G401 (cell line): ENCODE measurements at places on chromosomes 3 and 15.
A peak's percentile ranks its signal among the peaks of the same experiment; 100 is the strongest.

DNA sequence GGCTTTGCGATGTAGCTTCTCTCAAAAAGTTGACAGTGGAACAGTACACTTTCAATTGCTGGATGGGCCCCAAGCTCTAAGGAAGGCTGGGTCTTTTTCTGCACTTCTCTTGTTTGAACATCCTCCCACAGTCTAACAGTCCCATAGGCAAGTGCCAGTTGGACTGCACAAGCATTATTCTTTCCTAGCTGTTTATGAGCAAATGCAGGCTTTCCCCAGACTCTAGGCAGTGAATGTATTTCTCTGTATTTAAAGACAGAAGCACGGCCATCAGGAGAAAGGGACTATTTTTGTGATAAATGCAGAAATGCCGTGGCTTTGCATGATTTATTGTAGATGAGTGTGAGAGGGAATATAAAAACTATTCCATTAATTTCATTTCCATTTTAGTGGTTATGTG, 539.3 kb upstream of the LMCD1 start:
- DNase-seq = peak; percentile 5

- DNase-seq = no peak
Observed at GRCh38 chr3:111143-112069, 85.2 kb upstream of the CHL1 start.

GRCh38 chr3:23099021-23099420, 104.1 kb upstream of the UBE2E2 start:
- no peak for DNase-seq

- peak; percentile 44 for DNase-seq
Observed at GRCh38 chr3:188578576-188579363, 424.8 kb downstream of the LPP start.

DNA sequence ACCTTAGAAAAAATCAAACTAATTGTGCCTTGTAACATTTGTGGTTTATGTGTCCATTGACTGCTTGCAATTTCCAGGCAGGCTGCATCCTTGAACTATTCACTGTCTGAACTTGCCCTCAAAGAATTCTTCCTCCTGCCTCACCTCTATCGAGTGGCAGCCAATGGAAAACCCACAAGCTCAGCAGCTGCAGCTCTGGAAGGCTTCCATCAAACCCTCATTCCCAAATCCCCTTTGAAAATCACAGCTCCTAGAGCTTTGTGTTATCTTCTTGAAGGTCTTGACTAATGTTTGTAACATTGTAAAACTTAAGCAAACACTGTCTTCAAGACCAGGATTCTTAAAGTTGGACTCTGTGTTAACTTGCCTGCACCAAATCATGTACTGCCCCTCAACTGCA, 81.1 kb downstream of the FILIP1L start:
- no peak for DNase-seq

- no peak for DNase-seq
Observed at GRCh38 chr15:25342629-25343028, 96.2 kb downstream of the UBE3A start.

DNA sequence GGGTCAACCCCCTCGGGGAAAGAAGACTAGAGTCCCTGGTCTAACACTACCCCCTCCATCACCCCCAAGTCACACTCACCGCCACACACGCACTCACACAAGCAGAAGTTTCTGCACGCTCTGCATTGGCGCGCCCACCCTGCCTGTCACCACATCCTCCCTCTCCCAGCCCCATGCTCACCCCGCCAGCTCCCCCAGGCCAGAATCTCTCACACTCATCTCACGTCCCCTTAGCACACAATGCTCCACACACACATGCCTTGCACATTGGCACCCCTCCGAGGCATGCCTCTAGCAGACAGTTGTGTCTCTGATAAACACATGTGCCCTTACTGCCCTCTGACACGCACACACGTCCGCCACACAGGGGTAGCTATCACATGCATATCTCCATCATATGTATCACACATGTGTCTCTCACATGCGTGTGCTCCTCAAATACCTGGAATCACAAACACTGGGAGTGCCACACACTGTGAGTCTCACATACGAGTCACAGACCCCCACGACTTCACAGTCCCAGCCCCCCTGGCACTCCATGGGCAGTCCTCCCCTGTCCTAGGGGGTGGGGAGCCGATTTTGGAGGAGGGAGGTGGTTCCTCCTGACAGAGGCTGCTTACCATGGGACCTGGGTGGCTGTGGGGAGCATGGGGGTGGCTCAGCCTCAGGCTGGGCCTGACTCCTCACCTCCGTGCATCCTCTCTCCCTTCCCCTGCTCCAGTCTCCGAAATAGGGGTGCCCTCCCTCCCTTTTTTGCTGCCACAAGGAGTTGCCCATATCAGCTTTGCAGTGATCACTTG, 898 bp downstream of the FBLN2 start:
- no peak for DNase-seq

DNA sequence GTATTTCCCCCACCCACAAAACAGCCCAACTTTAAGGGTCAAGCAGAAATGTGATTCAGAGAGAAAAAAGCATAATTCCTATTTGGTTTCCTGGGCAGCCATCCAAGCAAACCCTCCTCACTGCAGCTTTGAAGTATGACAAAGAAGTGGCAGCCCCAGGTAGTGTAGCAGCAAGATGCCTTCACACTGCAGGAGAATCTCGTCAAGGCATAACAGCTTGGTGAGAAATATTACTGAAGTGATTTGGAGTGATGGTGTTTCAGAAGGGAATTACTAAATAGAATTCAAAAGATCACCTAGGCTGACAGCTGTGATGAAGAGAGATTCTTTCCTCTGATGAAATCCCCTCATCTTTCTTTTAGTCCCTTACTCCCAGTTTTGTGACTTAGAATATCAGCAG, 173.9 kb downstream of the PYDC2 start:
- DNase-seq = no peak

GRCh38 chr3:190701096-190701532, 161.4 kb downstream of the GMNC start:
- peak; percentile 6 for DNase-seq

DNA sequence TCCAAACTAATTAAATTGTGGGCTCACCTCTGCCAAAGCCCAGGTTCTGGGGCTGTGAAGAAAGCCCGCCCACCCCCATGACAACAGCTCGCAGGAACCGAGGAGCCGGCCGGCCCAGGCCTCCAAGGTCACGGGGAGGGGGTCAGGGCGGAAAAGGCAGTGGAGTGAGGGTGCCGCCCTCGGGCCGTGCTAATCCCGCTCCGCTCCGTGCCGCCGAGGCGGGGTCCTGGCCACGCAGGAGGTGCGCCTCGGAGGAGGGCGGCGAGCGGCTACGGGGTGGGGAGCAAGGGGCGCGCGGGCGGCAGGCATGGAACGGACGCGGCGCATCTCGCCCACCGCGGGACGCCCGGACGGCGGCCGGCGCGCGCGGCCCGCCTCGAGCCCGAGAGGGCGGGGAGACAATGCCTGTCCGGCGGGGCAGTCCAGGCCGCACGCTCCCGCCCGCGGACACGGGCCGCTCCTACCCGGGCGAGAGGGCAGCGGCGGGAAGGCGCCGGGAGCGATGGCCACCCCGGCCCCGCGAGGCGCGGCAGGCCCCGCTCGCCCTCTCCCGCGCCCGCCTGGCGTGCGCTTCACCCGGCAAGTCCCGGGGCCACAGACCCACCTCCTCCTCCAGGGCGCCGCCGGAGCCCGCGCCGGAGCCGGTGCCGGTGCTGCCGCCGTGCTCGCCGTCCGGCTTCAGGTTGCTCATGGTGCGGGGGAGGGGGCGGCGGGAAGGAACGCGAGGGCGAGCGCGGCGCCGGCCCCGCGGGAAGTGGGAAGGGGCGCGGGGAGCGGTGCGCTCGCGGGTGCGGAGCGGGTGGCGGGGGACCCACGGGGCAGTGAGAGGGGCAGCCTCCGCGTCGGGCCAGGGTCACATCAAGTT, 528 bp downstream of the RBPMS2 start:
- no peak for DNase-seq

DNA sequence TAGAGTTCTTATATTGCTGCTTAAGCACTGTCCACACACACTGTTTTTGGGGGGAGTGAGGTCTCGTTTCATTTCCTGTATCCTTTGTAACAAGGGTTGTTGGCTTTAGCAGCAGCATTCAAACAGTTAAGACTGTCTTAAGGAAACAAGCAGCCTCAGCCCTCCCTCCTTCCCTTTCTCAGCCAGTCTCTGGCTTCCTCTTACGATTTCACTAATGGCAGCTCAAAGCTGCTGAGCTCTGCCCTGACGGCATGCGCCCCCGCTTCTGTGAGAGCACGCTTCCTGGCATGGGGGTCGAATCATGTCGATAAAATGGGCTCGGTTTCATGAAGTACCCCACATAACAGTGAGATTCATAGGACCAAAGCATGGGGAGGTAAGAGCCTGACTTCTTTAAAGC, 105.0 kb downstream of the KLHL25 start:
- peak; percentile 8 for DNase-seq

GRCh38 chr3:117114517-117115265, 405.1 kb downstream of the TUSC7 start:
- DNase-seq = no peak

DNA sequence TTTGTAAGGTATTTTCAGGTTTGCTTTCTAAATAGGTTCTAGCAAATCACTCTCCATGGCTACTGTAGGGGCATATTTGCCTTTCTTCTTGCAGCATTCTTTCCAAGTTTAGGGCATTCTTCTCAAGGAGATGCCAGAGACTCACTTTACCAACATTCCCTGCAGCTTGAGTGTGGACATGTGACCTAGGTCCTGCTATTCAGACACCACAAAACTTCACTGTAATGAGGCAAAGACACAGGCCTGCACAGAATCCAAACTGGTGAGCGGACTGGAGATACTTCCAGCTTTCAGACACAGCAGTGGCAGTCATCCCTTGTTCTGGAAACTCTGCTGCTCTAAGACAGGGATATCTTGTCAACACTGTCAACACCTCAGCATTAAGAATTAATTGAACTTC, 146.4 kb upstream of the PFN2 start:
- DNase-seq = no peak

DNA sequence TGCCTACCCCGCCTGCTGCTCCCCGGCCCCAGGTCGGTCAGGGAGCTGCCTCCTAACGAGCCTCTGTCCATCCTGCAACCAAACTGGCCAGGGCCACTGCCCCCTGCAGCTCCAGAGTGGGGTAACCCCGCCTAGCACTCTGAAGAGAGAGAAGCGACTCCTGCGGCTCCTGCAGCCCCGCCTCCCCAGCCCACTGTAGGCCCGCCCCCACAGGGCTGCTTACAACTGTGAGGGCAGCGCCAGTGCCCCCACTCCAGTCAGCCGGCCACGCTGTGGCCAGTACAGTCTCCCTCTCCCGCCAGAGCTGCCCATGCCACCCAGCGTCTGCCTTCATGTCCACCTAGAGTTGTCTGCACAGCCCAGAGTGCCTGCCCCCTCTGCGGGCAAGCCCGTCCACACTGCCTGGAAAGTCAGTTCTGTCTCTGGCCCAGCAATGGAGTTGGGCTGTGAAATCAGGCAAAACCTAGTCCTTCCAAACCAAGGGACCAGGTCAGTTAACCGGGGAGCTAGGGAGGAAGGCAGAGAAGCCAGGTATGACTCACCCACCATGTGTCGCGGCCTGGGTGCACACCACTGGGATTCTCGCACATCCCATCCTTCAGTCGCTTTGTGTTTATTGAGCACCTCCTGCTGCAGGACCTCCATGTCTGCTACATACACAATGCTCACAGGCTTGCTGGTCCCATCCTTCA, 2.4 kb downstream of the UCN2 start:
- DNase-seq = peak; percentile 62

GRCh38 chr3:114886905-114887304, 260.2 kb downstream of the ZBTB20 start:
- DNase-seq = no peak

- no peak for DNase-seq
Observed at GRCh38 chr3:30628205-30628900, 22.0 kb downstream of the TGFBR2 start.

- DNase-seq = no peak
Observed at GRCh38 chr3:77825001-77825827, 785.3 kb downstream of the ROBO2 start.

GRCh38 chr3:142056656-142057330, 92.6 kb downstream of the TFDP2 start:
- DNase-seq = no peak

DNA sequence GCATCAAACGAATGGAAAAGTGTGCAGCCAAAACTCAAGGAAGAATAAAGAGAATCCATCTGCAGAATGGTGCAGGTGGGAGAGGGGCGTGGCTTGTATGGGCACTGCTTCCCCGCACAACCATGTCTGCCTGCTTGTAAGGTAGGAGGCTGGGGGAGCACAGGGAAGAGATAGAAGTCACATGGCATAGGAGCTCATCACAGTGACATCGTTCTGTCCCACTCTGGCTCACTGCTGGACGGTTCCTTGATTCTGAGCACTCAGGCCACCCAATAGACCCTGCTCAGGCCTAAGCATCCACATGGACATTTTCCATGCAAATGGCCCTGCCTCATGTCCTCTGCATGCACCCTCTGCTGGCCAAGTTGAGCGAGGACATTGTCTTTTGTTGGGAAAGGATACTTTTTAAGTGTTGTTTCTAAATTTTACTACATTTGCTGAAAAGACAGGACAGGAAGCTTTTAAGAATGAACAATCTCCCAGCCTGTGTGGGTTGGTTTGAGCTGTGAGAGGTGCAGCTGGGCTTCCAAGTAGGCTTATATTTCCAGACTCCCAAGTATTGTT, 3.1 kb downstream of the MYLK start:
- no peak for DNase-seq

DNA sequence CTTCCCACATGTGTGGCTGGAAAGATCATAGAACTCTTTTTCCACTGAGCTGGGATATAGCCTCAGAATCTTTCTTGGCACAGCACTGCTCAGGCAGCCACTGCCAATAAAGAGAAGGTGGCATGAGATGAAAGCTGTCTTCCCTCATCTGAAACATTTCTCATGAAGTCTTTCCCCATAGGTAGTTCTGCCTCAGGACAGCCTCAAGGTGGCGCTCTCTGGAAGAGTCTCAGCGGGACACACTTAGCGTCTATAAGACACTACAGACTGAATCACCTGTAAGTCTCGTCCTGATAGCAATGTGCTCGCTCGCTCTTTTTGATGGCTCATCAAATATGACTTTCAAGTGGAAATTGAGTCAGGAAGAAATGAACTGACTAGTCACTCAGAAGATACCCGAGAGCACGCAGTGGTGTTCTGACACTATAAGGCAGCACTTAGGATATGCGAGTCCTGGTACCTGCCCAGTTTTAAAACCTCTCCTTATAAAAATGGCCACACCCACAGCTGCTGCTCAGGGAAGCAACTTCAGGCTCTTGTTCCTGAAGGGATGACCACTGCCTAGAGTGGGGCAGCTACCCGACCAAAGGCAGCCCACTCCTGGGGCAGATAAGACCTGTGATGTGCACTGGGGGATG, 269.5 kb downstream of the SUCLG2 start:
- peak; percentile 22 for DNase-seq

GRCh38 chr3:161035711-161036110, 69.4 kb downstream of the B3GALNT1 start:
- no peak for DNase-seq

GRCh38 chr3:150737874-150738679, 24.9 kb downstream of the SIAH2 start:
- DNase-seq = no peak

- DNase-seq = no peak
Observed at GRCh38 chr3:144865948-144866347, 894.3 kb downstream of the DIPK2A start.

GRCh38 chr3:24264748-24265158, 229.9 kb downstream of the THRB start:
- DNase-seq = no peak

- no peak for DNase-seq
Observed at GRCh38 chr3:178513546-178514380, 22.5 kb upstream of the KCNMB2 start.

- no peak for DNase-seq
Observed at GRCh38 chr15:31799319-31799714, 231.0 kb upstream of the CHRNA7 start.

- DNase-seq = no peak
Observed at GRCh38 chr15:60760646-60761504, 281.9 kb upstream of the ICE2 start.

GRCh38 chr15:49278751-49279150, 108.7 kb downstream of the GALK2 start:
- DNase-seq = no peak
